ENCODE measurements at places on chromosomes 5 and 9.

- no peak for DNase-seq
Measured at GRCh38 chr9:123687246-123687751, 242.6 kb downstream of the DENND1A start.

DNA sequence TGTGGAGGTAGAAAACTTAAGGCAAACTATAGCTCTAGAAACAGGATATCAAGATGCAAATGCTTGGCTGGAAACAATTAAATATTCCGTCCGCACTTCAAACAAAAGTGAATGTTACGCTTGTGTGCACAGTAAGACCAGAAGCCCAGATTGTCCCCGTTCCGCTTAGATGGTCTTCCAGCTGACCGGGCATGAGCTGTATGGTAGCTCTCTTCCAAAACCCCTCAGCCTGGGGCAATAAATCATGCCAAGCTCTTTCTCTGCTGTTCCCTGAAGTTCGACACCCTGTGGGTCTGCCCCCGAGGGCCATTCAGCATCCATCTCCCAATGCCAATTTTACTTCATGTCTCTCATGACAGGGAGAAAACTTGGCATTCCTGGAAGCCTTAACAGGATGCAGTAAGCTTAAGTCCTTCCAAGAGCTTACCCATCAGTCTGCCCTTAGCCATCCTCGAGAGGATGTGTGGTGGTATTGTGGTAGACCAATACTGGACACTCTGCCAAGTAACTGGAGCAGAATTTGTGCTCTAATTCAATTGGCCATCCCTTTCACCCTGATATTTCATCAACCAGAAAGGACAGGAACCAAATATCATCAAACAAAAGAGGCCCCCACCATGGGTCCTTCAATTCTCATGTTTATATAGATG, 70.7 kb upstream of the RANBP6 start:
- DNase-seq = no peak

- DNase-seq = no peak
Measured at GRCh38 chr9:92147852-92148180, 32.6 kb upstream of the SPTLC1 start.

- DNase-seq = no peak
Measured at GRCh38 chr9:18596920-18597319, 123.0 kb downstream of the ADAMTSL1 start.

DNA sequence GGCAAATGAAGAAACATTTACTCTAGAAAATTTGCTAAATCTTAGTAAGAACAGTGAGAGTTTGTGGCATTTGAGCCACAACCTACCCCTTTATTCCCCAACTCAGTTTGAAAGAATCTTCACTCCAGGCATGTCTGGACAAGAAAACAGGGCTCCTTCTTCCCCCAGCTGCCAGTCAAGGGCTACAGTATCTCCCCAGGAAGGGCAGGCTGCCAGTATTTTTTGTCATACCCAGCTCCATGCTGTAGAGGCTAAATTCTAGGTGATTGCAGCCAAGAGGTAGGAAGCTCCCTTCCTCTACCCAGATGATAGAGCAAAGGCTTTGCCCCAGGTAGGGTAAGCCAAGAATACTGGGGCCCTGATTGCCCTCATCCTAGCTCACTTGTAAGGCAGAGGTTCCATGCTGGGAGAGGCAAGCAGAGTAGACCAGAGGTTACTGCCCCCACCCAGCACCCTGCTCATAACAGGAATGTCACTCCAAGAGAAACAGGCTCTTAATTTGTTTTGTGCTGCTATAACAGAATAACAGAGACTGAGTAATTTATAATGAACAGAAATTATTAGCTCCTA, 20.0 kb upstream of the GRPEL2 start:
- DNase-seq = no peak

GRCh38 chr5:127621601-127622325, 27.1 kb upstream of the CTXN3 start:
- DNase-seq = no peak

DNA sequence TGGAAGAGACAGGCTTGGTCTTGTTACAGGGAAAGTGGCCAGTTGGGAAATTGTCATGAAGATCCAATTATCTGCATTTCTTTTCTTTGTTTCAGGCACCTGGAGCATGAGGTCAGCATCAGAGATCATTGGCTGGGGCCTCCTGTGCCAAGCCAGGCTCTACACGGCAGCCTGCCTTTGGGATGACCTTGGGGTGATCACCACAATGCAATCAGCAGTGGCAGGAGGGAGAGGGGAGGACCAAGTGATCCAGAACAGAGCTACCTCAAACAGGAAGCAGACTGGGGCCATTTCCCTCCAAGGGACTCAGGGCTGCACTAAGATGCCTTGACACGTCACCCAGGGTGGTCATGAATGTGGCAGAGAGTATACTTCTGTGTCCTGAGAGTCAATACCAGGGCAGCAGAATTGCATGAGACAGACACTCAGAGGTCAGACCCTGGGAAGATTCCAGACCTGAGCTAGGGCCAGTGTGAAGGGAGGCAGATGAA, 8.9 kb downstream of the SMIM23 start:
- no peak for DNase-seq

- no peak for DNase-seq
Measured at GRCh38 chr9:136017289-136018190, 56.4 kb upstream of the UBAC1 start.

DNA sequence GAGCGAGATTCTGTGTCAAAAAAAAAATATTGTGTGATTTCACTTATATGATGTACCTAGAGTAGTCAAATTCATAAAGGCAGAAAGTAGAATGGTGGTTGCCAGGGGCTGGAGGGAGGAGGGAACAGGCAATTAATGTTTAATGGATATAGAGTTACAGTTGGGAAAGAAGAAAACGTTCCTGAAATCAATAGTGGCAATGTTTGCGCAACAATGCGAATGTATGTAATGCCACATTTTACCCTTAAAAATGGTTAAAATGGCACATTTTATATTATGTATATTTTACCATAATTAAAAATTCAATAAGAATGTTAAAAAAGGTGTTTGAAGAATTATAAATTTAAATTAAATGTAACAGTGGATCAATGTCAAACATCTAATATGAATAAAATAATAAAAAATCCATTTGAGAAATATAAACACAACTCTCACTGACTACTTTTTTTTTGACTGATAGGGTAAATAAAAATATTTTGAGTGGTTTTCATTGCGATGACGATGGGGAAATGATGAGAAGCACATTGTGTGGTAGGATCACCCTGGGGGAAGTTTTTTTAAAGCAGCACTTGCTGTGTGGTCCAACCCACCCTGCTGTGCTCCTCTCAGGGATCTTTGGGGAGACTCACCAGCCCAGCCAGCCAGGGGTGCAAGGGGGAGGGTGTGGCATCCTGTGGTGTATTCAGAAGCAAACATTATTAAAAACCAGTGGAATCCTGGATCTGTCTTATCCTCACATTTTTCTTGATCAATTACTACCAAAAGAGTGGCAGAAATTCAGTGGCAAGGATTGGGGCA, 4.3 kb downstream of the FYB1 start:
- no peak for DNase-seq

GRCh38 chr5:131607903-131608540, 27.0 kb downstream of the RAPGEF6 start:
- DNase-seq = no peak

DNA sequence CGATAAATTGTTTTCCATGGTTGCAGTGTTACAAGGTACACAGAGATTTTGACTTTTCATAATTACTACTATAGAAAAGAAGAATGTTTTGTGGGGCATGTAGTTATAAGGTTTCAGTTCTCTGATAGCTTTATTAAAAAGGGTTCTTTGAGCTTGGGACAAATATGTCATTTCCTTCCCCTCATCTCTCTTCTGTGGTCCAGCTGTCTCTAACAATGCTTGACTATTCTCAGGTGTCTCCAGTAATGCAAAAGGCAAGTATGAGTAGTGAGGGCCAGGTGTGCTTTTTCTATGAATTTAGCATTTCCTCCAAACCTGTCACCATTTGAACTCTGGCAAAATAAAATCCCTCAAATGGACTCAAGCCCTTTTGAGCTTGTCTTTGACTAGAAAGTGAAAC, 84.3 kb downstream of the SLF1 start:
- no peak for DNase-seq

- DNase-seq = no peak
Measured at GRCh38 chr5:5363045-5363444, 59.4 kb upstream of the ICE1 start.

GRCh38 chr9:119298076-119298853, 71.0 kb downstream of the BRINP1 start:
- DNase-seq = no peak

DNA sequence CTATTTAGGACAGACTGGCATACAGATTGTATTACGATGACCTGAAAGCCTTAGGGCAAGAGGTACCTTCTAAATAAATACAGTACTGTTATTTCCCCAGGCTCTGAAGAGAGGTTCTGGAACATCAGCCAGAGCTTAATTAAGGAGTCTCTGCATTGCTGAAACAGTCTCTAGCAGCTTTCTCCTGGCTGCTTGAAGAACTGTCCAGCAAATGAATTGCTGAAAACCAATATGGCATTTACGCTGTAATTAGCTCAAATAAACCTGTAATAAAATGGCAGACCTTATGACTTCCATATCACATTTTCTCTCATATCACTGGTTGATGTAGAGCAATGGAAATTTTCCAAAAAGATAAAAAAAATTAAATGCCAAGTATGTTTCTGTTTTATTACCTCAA, 636.3 kb downstream of the GABRG2 start:
- DNase-seq = no peak

DNA sequence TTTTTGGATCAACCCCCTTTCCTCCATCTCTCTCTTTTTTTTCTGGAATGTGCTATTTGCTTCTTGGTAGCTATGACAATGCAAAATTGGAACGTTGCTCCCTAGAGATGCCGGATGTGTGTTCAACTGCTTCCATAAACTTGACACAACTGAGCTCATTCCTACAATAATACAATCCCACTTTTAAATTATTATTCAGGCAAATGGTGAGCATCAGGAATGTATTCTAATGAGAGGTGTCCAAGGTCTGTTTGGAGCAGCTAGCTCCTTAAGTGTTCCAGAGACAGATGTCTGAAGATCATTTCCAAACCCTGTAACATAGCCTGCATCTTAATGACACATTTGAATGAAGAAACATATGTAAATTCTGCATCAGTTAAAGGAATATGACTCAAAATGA, 518.4 kb downstream of the TAF11L14 start:
- no peak for DNase-seq

DNA sequence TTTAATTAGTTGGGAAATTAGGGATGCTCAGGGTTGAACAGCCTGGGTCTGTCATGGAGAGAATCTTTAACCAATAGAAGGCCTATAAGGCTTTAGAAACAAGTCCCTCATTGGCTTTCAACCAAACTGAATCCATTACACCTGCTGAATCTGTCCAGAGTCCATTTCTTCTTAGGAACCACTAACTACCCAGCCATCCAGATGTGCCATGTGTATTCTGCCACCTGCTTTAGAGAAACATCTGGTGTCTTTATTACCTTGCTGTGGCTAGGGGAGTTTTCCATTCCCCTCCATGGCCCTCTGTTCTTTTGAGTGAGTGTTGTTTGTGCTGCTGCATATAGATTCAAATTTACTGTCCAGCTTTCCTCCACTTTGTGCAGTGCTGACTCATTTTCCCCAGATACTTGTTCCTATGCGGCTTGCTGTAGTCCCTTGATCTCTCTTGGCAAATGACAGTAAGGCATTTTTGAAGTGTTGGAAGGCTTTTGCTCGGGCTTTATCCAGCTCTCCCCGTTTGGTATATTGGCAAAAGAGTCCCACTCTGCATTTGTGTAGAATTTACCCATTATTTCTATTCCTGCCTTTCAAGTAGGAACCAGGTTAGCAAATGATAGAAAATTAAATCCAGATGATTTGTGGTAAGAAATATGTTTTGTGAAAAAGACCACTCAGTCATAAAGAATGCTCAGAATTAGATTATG, 54.6 kb downstream of the NLN start:
- DNase-seq = no peak

- no peak for DNase-seq
Measured at GRCh38 chr5:25160891-25161290, 516.1 kb upstream of the CDH10 start.

GRCh38 chr9:128724744-128725211, 851 bp upstream of the ZDHHC12 start:
- DNase-seq = no peak

DNA sequence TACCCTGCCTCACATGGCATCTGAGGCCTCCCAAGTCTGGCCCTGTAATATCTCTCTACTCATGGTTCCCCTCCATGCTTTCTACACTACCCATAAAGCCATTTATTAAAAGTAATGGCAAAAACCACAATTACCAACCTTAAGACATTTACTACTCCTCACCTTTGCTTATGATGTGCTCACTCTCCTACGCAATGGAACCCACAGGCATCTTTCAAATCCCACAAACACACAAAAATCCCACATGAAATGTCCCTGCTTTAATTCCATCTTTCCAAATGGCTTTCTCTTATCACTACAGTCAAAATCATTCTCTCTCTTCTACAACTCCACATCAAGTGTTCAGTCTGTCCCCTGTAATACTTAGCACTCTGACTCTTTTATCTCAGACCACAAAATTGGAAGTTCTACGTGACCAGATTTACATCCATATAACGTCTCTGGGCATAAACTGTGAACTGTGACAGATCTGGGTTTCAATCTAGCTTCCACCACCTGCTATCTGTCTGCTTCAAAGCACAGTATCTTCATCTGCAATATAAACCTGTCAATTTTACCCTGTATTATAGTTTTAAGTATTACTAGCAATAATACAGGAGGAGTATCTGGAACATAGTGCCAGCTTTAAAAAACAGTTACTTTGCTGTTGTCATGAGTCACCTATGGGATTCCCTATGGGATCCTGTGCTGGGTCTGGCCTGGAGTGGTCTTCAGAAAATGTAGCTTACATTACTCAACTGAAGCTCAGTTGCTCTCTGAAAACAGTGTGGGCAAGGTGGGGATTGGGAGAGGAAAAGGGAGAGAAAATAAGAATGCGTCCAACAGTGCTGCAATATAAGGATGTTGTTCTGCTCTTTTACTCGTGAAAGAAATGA, 137.1 kb upstream of the TRIM32 start:
- DNase-seq = no peak

GRCh38 chr9:95834281-95834907, 41.1 kb upstream of the ERCC6L2 start:
- DNase-seq = no peak

GRCh38 chr5:149759986-149760853, 30.1 kb downstream of the PPARGC1B start:
- no peak for DNase-seq

- no peak for DNase-seq
Measured at GRCh38 chr9:95725045-95725444, 150.4 kb upstream of the ERCC6L2 start.

DNA sequence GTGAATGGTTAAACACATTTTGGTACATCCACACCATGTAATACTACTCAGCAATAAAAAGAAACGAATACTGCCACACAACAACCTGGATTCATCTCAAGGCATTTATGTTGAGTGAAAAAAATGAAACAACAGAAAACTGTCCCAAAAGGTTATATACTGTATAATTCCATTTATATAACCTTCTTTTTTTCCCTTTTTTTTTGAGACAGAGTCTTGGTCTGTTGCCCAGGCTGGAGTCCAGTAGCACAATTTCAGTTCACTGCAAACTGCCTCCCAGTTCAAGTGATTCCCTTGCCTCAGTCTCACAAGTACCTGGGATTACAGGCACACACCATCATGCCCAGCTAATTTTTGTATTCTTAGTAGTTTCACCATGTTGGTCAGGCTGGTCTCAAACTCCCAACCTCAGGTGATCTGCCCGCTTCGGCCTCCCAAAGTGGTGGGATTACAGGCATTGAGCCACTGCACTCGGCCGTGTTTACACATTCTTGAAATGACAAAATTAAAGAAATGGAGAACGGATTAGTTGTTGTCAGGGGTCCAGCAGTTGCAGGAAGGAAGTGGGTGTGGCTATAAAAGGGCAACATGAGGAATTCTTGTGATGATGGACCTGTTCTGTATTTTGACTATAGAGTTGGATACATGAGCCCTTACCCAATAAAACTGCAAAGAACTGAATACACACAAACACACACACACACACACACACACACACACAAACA, 17.4 kb downstream of the PPP6C start:
- DNase-seq = no peak
